ENCODE measurements at places on chromosomes 3 and 15. TPM values are rescaled to one million over a fixed set of nuclear protein-coding genes. Genes with fewer than 3 reads are reported as not detected.

MEIS2 gene
- total RNA-seq: 98.3 TPM

REC114 gene
- not detected for total RNA-seq

GJD2 gene
- total RNA-seq: not detected

STX19 gene
- not detected for total RNA-seq

FBXW12 gene
- not detected for total RNA-seq

NR1I2 gene
- not detected for total RNA-seq

CEP19 gene
- 9.7 TPM for total RNA-seq

COMMD4 gene
- total RNA-seq: 145 TPM

P3H2 gene
- 30.3 TPM for total RNA-seq

ST3GAL6 gene
- total RNA-seq: 4.0 TPM

BDH1 gene
- not detected for total RNA-seq

NRG4 gene
- total RNA-seq: 0.65 TPM

PRR23E gene
- total RNA-seq: not detected

POPDC2 gene
- total RNA-seq: not detected

POLG gene
- total RNA-seq: 40.2 TPM

SPINK8 gene
- not detected for total RNA-seq

LINGO1 gene
- 0.60 TPM for total RNA-seq

GAP43 gene
- total RNA-seq: 2.3 TPM

ARNT2 gene
- total RNA-seq: 18.5 TPM

GTF2E1 gene
- total RNA-seq: 20.6 TPM

MYO9A gene
- 14.9 TPM for total RNA-seq

GPR62 gene
- not detected for total RNA-seq

ZDHHC3 gene
- 56.2 TPM for total RNA-seq

POTEB2 gene
- not detected for total RNA-seq

GOLGA8K gene
- not detected for total RNA-seq

RARRES1 gene
- not detected for total RNA-seq

CXCR6 gene
- not detected for total RNA-seq

SCG5 gene
- 0.76 TPM for total RNA-seq

TGM4 gene
- total RNA-seq: 0.10 TPM

RAD54L2 gene
- 10.8 TPM for total RNA-seq

P4HTM gene
- total RNA-seq: 21.2 TPM

APBA2 gene
- 25.7 TPM for total RNA-seq

CRABP1 gene
- not detected for total RNA-seq

CATSPER2 gene
- 0.60 TPM for total RNA-seq

COL6A5 gene
- total RNA-seq: under 0.01 TPM

TNFAIP8L3 gene
- total RNA-seq: 0.07 TPM

MCF2L2 gene
- total RNA-seq: 0.22 TPM

RBM5 gene
- total RNA-seq: 53.7 TPM

CCDC54 gene
- total RNA-seq: not detected

GOLGA8R gene
- total RNA-seq: 1.8 TPM

MGLL gene
- total RNA-seq: 31.2 TPM

CPNE9 gene
- not detected for total RNA-seq

PLSCR4 gene
- total RNA-seq: 13.7 TPM

GHSR gene
- not detected for total RNA-seq
